Stimulated activated CD4-positive, alpha-beta T cell treated with anti-CD3 and anti-CD28 coated beads, Interleukin-15, amount 100 ng/mL, for 1 hour (primary cell): ENCODE measurements at places on chromosomes 4 and X.

DNA sequence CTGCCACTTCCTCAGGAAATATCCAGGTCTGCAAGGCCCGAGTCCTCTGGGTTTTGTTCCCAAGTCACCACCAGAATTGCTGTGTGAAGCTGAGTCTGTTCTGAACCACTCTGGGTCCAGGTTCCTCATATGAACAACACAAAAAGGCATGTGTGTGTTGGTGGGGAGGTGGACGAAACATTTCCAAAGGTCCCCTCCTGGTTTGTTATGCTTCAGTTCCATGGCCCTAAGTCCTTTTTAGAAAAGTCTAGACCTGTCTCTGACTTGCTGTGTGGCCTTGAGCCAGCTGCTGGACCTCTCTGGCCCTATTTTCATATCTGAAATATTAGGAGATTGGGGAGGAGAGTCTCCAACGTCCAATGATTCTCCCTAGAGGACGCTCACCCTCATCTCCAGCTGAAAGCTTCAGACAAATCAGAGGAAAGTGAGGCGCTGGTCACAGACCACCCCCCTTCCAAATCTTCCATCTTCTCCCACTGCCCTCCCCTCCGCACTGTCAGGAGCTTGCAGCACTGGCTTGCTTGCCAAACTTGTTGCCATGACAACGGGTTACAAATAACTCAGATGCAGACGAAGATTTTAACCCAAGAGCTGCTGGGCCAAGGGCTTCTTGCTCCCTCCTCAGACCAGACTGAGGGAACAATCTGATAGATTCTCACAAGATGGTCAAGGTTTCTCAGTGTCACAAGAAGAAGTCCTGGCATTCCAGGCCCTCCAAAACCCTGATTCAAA is 64.5 kb downstream of the SMC1A start:
- DNase-seq, result no peak

- no peak for DNase-seq
Observed at GRCh38 chr4:41360214-41360920, 103.6 kb downstream of the UCHL1 start.

DNA sequence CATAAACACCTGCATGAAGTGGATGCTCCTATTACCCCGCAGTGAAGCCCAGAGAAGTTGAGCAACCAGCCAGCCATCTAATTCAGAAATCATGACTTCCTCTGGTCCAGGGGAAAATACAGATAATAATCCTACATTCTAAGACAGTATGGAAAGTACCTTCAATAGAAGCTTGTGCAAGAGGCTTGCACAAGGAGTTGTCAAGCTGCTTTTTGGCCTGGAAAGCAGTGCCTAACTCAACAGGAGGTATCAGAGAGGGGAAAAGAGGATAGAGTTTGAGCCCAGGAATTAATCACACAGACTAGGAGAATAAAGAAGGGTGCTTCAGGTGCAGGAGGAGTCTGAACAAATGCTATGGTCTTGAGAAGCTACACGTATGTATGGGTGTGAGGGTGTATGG is 26.7 kb downstream of the TMEM192 start:
- no peak for DNase-seq

DNA sequence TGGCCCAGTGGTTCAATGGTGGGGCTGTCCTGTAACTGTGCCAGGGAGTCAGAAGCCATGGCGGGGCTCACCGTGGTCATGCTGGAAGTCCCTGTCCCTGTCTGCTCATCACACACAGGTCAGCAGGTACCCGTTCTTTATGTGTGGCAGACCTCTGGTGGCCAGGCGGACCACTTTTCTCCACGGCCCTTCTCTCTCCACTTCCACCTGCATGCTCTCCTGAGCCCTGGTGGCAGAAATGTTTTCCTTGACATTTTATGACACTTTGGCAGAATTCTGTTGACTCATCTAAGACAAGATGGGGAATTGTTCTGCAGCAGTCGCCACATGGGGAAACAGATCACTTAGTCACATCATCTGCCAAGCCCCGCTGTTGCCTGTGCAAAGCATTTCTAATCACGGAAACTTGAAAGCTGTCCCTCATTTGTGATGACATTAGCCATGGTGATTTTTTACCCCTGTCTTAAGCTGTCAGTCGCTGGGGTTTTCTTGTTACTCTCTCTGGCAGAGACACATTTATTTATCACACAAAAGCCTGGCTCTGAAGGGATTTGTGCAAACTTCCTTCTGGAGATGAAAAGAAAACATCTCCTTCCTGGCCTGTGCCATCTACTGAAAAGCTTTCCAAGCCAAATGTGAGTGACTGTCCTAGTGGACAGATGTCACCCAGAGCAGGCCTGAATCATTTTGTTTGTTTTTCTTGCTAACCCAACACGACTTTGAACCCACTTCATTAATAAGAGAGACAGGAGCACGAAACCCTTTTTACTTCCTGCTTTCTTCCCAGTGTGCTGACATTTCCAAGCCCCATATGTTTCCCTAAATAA is 38.8 kb upstream of the STIM2 start:
- DNase-seq, result no peak

GRCh38 chr4:139210486-139210885 is 33.5 kb upstream of the ELF2 start:
- no peak for DNase-seq

DNA sequence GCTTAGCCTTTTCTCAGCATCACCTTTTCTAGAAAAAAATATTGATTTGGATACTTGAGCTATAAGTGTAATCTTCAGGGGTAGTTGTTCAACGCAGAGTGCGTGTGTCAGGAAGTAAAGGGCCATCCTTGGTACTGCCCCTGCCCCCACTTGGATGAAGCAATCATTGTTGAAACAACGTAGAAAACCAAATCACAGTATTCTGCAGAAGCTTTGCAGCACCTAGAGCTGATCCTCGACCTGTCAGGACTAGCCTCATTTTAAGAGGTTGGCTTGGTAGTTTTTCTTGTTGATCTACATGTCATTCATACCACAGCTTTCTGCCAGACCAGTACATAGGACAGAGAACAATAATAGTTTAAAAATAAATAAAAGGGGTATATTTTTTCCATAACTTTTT is 65.3 kb upstream of the MYOZ2 start:
- DNase-seq, result no peak

DNA sequence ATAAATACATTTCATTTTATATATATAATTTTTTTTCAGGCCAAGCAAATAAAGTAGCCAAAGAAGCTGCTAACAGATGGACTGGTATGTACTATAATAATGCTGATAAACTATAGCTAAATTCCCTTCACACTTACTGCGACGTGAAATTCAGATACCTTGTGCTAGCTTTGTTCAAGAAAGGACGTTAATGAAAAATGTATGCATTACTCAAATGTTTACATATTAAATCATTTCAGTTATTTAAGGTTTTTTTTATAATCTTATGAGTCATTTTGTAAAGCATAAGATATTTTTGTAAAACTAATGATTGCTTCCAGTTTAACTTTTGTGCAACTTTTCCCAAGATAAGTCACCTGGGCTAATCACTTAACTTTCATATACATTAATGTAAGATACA is 57.2 kb upstream of the TMEM131L start:
- no peak for DNase-seq

DNA sequence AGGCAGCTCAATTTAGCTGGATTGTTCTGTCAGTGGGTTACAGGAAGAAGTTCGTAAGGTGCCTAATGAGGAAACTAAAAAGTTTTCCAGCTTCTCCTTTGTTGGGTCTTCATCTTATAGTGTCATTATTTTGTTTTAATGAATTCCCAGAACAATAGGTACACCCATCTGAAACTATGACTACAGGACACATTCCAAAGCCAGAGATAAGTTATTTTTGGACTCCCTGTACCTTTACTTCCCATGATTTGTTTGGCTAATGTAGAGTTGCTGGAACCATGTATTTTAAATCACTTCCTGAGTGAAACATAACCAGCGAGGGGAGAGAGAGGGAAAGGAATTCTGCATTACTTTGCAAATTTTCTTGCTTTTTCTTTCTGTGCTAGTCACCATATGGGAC is 114.0 kb downstream of the CLCN5 start:
- no peak for DNase-seq

GRCh38 chrX:119028733-119029330 is 44.0 kb upstream of the CT47C1 start:
- DNase-seq, result no peak

DNA sequence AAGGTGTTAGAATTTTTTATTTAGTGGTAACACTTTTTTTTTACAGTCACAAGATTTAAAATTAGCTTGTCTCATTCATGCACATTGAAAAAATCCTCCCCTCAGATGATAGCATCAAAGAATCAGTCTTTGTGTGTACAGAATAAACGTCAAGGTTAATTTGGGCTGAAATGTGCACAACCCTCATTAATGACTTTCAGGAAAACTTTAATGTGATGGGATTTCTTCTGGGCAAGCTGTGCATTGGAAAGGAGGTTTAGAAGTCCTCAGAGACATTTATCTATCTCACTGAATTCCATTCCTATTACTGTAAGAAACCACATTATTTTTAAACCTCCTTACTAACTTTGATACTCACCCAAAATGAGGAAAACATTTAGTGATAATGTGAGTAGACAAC is 88.2 kb upstream of the TECRL start:
- DNase-seq, result no peak

DNA sequence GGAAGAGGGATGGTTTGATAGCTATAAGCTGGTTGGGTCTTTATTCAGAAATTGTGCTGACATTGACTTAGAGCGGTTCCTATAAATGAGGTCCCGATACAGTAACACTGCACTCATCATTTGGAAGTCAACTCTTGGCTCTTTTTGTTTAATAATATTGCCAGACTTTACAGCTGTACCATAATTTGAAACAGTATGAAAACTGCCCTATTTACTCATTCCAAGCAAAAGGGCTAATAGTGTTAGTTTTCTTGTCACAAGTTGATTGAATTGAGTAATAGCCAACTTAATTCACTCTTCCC is 128.4 kb upstream of the LIMCH1 start:
- no peak for DNase-seq

DNA sequence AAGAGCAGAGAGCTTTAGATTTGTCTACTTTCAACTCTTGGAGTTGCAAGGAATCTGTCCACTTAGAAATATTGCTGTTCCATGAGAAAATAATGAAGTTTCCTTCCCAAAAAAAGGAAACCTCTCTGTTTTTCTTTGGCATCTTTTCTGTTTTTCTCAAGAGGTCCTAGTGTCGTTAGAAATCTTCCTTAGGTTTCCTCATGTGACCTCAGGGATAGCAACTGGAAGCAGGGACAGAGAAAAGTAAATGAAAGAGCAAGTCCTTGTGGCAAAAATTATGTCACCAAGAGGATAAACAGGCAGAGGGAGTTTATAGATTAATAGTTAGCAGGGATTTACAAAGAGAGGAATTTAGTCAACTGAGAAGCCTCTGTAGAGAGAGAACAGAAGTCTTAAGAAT is 478.4 kb upstream of the ADGRL3 start:
- no peak for DNase-seq

- no peak for DNase-seq
Observed at GRCh38 chr4:150679018-150679764, 97.2 kb downstream of the MAB21L2 start.

DNA sequence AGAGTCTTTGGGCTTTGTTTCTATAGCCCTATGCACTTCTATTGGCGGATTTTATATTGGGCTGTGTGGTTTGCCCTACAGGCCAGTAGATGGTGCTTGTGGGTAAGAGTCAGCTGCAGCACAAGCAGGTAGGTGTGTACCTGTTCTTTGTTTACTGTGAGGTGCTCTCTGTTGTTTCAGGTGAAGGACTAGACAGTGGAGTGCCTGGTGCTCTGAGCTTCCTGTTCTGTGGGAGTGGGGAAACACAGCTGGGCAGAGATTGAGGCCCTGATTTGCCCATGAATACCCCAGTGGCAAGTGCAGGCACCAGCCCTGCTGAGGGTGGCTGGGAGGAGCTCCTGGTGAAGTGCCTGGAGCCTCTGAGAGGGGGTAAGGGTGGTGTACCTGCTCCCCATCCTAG is 26.3 kb upstream of the UCP1 start:
- no peak for DNase-seq

GRCh38 chrX:34379891-34380290 is 247.8 kb upstream of the FAM47A start:
- no peak for DNase-seq

DNA sequence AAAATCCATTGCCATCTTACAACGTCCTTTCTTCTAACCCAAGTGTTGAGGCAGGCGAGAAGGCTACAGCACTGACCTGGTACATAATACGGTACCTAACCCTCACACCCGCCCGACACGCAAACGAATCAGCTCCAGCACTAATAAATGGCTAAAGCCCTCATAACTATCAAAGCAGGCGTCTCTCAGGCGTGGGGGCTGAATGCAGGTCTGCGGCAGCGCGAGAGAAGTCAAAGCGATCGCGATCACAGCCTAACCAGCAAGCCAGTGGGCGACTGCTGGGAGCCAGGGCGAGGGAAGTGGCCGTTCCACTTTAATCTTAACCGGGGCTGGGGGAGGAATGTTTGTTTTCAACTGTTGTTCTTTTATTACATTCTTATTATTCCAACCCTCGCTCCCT is 1.5 kb downstream of the CDX4 start:
- DNase-seq, result no peak

DNA sequence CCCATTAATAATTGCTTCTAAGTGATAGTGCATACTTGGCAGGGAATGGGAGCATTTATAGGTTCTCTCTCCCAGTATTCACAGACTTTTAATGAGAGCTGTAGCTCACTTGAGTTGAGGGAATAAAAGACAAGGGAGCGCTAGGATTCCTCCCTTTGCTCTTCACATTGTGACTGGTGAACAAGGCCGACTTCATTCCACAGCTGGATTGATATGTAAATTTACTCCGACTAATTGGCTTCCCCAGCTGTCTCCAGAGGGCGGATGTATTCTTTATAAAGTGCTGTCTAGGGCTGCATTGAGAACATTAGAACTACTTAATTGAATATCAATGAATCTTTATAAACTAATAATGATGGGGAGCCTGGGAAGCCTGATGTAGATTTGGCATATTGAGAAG is 63.4 kb downstream of the GPR50 start:
- no peak for DNase-seq

GRCh38 chr4:82842593-82842992 is 44.0 kb upstream of the SCD5 start:
- DNase-seq, result no peak

DNA sequence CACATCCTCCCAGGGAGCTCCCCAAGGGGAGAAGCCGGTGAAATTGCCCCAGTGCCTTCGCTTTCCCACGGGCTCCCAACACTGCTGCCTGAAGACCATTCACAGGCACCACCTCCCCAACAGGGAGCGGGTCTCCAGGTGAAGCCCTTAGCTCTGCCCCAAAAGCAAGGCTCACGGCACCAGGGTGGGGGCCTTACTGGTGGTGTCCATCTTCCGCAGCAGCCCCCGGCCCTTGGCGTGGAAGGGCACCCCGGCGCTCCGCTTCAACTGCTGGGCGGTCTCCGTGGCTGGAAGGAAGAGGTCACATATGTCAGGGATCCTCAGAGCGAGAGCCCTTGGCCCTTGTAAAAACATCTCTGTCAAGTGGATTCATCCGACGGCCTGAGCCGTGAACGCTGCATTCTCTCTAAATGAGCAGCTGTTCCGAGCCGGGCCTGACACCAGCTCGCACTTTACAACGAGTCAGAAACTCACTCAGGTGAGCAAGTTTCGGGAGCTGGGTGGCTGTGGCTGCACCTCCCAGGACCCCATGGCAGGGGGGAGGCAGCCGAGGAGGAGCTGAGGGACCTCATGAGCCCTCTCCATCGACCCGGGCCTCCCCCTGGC is 20.9 kb downstream of the NELFA start:
- no peak for DNase-seq

GRCh38 chr4:4677556-4678522 is 136.0 kb upstream of the STX18 start:
- no peak for DNase-seq

GRCh38 chr4:1115528-1116293 is 2.3 kb upstream of the RNF212 start:
- no peak for DNase-seq

- no peak for DNase-seq
Observed at GRCh38 chr4:168831585-168831918, 178.5 kb downstream of the CBR4 start.
